ENCODE measurements at places on chromosomes 12 and 14.
A peak's percentile ranks its signal among the peaks of the same experiment; 100 is the strongest.

GRCh38 chr12:78143717-78144116 is 313.0 kb downstream of the NAV3 start:
- DNase-seq, result no peak

DNA sequence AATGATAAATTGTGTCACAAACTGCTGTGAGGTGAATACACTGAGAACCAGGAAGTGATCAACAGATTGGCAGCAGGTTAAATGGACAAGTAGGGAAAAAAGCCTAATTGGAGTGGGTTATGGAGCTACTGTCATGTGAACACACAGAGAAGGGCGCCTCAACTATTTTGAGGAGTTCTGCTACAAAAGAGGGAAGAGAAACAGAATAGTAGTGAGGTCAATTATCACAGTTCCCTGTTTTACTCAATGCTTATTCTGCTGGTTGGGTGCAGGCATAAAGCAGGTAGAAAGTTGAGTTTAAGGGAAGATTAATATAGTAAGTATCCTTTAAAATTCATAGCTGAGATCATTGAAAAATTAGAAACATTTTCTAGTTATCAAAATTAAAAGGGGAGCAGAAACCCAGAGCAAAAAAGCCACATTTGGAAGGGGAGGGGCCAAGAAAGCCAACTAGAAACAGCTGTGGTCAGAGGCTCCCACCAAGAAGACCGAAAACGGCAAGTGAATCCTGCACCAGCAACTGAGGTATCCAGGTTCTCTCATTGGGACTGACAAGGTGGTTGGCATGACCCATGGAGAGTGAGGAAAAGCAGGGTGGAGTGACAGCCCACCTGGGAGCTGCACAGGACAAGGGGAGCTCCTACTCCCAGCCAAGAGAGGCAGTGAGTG is 105.7 kb downstream of the ZC3H14 start:
- no peak for DNase-seq

DNA sequence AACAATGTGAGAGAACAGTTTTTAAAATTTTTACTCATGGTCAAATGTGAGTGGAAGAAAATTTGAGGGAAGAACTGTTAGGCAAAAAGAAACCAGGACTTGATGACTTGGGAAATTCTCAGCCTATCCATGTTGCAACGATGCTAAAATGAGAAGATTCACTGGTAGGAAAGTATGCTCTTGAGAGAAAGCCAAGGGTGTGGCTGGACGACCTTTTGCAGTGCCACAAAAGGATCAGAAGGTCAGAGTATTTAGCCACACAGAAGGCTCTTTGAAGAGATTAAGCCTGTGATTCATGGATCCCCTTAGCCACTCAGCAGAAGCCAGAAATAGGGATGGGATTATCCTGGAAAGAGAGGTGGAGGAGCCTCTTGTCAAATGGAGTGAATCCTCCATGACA is 336.8 kb downstream of the LRIG3 start:
- DNase-seq, result no peak

GRCh38 chr14:81516986-81517797 is 16.5 kb downstream of the SEL1L start:
- DNase-seq, result no peak

DNA sequence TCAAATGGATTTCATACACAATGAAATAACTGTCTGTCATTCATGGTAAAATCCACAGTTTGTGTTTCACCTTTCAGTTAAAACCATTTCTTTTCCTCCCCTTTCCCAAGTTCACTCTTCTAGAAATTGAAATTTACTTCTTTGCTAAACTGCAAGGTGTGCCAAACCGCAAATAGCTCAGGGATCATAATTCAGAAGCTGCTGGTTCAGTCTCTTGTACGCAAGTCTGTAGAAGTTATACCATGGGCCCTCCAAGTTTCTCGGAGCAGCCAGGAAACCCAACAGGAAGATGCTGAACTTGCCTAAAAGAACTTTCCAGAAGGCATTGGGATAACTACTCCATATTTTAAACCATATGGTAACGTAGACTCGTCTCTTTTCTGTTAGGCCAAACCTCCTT is 268.9 kb downstream of the FLRT2 start:
- no peak for DNase-seq

DNA sequence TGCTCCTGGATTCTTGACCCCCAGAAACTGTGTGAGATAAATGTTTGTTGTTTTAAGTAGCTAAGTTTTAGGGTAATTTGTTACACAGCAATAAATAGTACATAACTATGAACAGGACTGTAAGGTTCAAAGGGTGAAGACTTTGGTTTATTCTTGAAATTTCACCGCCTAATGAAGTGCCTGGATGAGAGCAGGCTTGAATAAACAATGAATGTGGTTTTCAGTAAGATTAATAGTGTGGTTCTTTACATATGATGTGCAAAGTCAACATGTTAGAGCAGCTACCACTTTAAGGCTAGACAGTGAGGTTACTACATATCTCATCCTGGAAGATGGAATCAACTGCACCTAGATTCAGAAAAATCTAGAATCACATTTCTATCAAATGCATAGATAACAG is 145.2 kb upstream of the BTG1 start:
- DNase-seq, result no peak

GRCh38 chr14:104432611-104433231 is 146.8 kb upstream of the C14orf180 start:
- DNase-seq, result no peak

DNA sequence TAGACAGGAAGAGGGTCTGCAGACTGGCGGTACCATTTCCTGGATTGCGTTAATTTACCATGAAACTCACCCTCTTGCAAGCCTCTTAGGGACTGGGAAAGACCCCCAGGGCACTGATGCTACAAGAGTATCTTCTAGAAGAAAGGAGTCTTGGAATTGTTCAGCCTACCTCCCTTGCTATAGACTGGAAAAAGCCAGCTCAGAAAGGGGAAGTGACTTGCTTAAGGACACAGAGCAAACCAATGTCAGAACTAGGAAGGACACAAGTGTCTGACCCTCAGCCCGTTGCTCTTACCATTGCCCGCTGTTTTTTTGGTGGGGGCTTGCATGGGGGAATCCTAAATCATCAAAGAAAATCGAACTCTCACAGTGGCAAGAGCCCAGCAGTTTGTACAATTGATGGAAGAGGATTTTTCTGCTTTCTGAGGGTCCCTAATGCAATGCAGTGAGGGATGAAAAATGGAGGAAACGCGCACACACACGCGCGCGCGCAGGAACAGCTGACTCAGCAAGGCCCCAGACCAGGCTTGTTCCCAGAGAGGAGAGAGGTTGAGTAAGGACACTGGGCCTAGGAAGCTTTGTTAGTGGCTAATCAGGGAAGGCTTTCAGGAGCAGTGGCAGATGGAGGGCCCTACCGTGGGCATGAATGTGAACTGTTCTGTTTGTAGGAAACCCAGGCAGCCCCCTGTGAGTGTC is 50.9 kb downstream of the RIN3 start:
- DNase-seq, result no peak

- DNase-seq, result no peak
Observed at GRCh38 chr12:128864516-128865186, 11.4 kb downstream of the GLT1D1 start.

GRCh38 chr12:32558903-32559302 is 120.2 kb upstream of the DNM1L start:
- DNase-seq, result peak; percentile 46

- DNase-seq, result no peak
Observed at GRCh38 chr12:25332143-25332542, 81.4 kb upstream of the KRAS start.

DNA sequence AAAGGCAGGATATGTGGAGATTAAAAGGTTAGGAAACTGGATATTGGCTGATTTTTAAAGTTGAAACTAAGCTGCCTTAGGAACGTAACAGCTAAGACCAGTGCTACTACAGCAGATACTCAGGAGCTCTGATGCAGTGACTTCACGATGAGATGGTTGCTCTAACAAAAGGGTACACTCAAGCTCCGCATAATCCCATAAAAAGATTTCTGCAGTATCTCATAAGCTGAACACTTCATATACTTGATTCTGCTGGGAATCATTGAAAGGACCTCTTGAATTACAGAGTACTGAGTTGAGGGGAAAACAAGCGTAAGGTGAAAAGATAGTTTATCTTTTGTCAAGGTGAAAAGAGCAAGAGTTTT is 3.7 kb downstream of the RNF10 start:
- DNase-seq, result no peak

DNA sequence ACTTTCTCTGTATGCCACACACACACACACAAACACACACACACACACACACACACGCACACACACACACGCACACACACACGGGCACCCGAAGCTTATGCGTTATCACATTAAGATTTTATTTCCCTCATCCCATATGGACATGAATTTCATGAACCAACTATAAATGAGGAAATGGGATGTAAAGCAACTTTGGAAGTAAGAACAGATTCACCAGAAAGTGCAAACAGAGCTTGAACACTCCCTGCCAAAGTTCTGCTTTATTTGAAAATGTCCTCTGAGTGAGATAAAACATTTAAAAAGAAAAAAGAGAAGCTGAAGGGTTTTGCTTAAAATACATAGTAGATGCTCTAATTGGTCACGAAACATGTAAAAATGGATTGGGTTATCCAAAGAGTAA is 90.4 kb upstream of the OTX2 start:
- no peak for DNase-seq

- no peak for DNase-seq
Observed at GRCh38 chr14:97707603-97708002, 910.4 kb downstream of the VRK1 start.

DNA sequence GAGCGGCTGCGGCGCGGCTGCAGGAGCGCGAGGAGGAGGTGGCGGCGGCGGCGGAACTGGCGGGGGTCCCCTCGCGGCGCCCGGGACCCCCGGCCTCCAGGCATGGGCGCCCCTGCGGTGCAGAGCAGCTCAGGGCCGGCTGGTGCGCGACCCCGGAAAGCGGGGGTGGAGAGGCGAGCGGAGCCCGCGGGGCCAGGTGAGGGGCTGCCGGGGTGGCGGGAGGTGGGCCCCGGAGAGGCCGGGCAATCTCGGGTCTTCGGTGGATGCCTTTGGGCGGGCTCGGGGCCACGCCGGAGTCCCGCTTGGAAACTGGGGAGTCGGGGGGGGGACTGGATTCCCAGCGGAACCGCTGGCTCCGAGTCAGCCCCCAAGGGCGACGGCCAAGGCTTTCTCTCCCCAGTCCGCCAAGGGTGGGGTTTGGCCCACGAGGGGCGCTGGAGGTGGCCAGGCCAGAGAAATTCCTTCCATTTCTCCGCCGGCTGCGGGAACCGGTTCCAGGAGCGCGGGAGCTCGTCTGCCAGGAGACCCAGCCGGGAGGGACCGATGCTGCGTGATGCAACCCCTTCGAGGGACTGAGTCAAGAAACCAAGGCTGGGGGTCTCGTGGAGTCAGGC is 13.9 kb upstream of the NR4A1 start:
- no peak for DNase-seq

GRCh38 chr14:91956616-91957015 is 9.1 kb upstream of the FBLN5 start:
- DNase-seq, result no peak

- DNase-seq, result no peak
Observed at GRCh38 chr12:47407463-47408129, 298.2 kb downstream of the RPAP3 start.

DNA sequence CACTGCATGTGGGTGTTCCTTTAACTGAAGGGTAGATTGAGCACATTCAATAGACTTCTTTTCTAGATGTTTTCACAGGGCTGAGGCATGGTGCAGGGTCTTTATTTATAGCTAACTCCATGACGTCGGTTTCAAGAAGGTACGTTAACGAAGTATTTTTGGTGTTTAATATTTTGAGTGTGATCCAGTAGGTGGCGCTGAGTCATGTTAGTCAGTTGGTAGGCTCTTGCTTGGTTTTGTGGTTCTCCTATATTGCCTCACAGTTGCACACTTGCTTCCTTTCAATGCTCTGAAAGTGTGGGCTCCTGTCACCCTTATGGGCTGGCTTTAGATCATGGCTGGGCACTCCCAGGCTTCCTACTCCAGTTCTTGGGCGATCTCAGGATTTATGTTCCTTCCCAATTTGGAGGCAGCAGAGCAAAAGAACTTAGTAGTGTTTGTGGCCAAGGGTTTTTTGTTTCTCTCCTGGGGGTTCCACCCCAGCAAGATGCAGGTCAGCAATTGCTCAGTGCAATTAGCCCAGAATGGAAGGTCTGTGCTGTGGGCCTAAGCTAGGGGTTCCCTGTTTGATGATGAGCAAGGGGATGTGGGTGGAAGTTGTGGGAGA is 471.6 kb upstream of the FOXG1 start:
- no peak for DNase-seq

DNA sequence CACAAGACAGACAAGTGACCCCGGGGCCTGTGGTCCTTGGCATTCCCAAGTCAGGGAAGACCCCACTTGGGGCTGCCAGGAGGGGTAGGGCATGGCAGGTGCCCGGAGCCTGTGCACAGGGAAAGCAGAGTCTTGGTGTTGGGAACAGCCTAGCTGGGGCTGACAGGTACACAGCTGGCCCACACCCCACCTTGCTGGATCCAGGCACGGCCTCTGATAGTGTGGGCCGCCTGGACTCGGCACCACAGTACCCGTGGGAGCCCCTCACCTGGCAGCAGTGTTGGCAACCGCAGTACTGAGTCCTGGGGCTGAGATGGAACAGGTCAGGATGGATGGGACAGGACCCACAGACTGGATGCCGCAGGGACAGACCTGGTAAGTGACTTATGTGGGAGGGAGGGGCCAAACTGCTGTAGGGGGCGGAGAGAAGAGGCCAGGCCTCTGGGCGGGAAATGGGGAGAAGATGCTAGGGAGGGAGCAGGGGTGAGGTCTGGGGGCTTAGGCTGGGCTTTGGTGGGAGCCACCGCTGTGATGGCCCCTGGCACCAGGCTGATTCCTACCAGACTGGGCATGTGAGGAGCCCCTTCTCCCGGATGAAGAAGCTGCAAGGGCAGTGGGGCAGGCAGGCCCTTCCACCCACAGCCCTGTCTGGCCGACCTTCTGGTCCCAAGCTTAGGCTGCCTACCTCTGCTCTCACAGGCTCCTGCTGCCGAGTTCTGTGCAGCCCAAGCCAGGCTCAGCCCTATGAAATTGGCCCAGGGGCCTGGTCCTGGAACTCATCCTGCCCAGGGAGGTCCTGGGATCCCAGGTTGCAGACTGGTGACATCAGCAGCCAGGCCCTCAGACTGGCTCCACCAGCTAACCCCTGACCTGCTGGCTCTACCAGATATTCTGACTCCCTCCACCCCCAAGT is at the start of gene TGM1:
TGM1 (minus strand) TSS at position 357 of the 913 bp plus-strand sequence. CDS start 825 bp downstream, outside the sequence.
- no peak for DNase-seq

Data from GM12891 (cell line).